Sigmoid colon (tissue), 7 donors: ENCODE measurements at places on chromosomes 2 and 18. TPM values are rescaled to one million over a fixed set of nuclear protein-coding genes. Genes with fewer than 3 reads are reported as not detected.

The CD8B2 gene
- not detected for total RNA-seq

The PARD3B gene
- total RNA-seq = 51.5 TPM

The PTPRN gene
- 1.2 TPM for total RNA-seq

The LONRF2 gene
- 20.1 TPM for total RNA-seq

The ITGB6 gene
- total RNA-seq = not detected

The TRIM43 gene
- not detected for total RNA-seq

The ZDBF2 gene
- 12.7 TPM for total RNA-seq

The L3MBTL4 gene
- total RNA-seq = 3.4 TPM

- no peak for DNase-seq
Observed at GRCh38 chr18:38520786-38521185, 955.2 kb upstream of the CELF4 start.

GRCh38 chr2:121189011-121189410, 96.0 kb downstream of the TFCP2L1 start:
- DNase-seq = peak; percentile 46

DNA sequence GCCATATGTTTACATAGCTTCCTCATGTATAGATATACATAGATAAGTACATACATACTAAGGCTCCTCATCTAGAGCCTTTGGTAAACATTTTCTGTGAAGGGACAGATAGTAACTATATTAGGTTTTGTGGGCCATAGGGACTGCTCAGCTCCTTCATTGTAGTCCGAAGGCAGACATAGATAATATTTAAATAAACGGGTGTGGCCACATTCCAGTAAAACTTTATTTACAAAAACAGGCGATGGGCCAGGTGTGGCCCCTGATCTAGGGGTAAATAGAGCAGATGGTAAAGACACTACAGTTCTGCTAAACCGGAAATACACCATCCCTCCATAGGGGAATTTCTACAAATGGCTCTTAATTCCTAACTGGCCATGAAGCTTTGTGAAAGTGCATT, 7.3 kb downstream of the COQ10B start:
- no peak for DNase-seq

DNA sequence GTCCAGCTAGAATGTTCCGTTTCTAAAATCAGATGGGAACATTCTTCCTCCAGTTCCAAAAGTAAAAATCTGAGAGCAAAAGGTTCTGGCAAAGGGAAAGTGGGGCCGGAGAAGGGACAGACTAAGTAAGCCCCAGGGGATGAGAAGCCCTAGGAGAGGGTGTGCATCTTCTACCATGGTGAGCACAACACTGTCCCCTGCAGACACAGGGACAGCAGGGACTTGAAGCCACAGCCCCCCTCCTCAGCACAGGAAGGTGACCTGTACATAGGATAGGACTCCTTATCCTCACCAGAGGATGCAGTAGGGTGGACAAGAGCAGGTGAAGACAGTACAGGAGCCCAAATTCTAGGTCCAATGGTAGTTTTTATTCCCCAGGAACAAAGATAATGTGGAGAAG, 12.6 kb upstream of the ATRAID start:
- no peak for DNase-seq

DNA sequence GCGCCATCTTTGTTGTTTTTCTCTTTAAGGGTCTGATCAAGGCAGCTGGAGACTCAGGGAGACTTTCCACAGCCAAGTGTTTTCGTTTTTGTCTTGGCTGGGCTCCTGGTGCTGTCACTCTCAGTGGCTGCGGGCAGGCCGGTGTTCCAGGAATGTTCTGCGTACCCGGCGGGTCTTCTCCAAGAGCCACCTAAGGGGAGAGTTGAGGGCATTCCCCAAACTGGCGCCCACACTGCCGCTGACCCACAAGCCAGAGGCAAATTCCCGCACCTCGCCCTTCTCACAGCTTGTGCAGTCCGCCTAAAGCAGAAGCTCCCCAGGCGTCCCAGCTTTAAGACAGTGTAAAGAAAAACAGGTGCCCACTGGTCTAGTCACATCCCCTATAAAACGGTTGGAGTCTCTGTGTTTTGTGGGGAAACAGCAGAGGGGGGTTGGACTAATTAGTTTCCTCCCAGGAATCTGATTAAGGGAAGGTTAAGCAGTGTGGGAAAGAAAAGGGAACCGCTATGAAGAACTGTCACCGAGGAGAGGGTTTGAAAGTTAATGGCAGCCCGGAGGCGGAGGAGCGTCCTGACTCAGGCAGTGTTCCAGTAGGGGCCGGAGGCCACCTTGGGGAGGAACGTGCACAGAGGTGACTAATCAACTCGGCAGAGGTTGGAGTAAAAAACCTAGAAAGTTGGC, 224.5 kb downstream of the SLC4A3 start:
- no peak for DNase-seq

DNA sequence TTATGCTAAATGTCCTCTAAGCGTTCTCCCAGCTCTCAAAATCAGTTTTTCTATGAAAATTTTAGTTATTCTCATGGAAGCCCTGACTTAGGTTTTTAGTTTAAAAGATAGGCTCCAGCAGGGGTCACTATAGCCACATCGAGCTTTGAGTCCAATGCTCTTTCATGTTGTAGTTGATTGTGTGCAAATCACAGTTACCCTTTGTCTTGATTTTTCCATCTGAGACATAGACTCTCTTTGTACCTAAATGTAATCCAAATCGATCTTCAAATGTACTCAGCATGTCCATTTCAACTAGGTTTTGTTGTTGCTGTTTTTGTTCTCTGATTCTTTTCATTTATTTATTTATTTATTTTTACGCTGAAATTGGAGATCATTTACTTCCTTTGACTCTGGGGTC, 26.4 kb upstream of the MSTN start:
- no peak for DNase-seq

DNA sequence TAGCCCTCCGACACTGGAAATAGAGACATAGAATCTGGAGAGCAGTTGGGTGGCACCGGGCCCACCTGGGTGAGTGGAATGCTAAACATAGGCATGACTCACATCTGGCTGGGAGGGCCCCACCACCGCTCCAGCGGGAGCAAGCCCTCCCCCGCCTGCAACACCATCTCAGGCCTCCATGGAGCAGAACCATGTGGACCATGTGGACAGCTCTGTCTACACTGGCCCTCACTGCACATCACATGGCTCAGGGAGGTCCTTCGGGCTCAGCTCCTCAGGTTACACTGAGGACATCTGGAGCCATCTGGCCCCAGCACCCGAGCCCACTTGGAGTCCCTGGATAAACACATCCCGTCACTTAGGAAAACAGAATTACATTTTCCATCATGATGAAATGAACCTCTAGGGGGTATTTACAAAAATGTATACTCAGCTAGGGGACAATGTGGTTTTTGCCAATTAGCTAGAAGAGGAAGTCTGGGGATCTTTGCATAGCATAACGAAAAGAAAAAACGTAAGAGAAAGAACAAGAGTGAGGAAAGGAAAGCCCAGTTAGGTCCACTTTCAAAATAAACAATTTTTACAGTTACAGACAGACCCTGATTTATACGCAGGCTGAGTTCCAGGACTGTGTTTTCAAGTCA, 30.7 kb upstream of the MLPH start:
- peak; percentile 93 for DNase-seq

- no peak for DNase-seq
Observed at GRCh38 chr2:191593622-191594385, 84.1 kb upstream of the NABP1 start.

DNA sequence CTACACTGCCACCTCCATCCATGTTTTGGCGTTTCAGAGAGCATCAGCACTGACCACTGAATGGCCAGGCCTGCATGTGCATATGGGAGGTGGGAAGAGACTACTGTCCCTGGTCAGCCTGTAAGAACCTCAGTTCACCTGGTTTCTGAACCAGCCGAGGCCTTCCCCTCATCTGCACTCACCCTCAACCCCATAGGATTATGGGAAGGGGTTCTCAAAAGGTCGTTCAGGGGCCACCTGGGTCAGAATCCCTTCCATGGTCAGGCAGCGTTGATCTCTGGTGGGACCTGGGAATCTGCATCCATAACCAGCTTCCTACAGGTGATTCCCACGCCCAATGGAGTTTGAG, 36.7 kb downstream of the TET3 start:
- DNase-seq = no peak

GRCh38 chr2:207319316-207319715, 153.6 kb upstream of the KLF7 start:
- no peak for DNase-seq

GRCh38 chr2:3706892-3707291, 3.5 kb downstream of the DCDC2C start:
- no peak for DNase-seq

- DNase-seq = no peak
Observed at GRCh38 chr2:71210292-71210691, 16.6 kb downstream of the PAIP2B start.

DNA sequence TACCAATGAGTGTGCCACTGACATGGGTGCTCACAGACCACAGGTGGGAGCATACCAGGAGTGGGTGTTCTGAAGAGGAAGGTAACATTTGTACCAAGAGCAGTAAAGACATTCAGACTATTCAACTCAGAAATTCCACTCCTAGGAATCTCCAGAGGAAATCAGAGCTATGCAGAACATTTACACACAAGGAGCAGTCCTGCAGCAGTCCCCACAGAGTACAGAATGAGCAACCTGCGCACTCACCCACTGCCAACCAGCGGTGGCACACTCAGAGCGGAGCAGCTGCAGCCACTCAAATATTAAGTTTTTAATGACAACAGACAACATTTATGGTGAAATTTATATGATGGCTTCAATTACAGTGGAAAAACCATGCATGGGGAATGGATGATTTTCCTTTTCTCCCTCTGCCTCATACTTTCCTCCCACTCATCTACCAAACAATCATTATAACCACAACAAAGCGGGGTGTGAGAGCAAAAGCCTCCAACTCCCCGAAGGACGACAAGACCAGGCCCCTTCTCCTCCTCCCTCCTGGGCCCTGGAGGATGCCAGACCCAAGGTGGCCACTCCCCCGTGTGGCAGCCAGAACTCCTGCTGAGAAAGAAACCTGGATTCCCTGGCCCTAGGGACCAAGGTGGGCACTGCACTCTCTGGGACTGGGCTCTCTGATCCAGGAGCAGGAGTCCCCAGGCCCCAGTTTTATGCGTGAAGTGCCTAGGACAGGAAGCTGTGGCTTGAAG, 5.4 kb downstream of the HS6ST1 start:
- peak; percentile 65 for DNase-seq

DNA sequence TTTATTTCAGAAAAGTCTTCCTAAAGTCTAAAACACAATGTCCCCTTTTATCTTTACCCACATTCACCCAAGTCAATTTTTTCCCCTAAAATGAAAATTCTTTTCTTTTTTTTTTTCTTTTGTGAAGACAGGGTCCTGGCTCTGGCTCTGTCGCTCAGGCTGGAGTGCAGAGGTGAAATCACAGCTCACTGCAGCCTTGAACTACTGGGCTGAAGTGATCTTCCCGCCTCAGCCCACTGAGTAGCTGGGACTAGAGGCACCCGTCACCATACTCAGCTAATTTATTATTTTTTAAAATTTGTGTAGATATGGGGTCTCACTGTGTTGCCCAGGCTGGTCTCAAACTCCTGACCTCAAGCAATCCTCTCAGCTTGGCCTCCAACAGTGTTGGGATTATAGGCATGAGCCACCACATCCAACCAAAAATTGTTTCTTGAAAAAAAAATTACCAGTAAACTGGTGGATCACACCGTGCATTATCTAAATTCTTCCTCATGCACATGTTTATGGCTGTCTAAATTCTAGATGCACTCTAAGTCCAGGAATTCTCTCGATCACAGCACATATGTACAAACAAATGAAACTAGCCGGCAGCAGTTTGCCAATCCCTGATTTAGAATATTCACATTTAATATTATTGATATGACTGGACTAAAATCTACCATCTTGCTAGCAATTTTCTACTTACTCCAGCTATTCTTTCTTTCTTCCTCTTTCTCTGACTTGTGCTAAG, 56.8 kb downstream of the OLA1 start:
- DNase-seq = no peak

- no peak for DNase-seq
Observed at GRCh38 chr2:143251681-143252080, 122.5 kb downstream of the ARHGAP15 start.

DNA sequence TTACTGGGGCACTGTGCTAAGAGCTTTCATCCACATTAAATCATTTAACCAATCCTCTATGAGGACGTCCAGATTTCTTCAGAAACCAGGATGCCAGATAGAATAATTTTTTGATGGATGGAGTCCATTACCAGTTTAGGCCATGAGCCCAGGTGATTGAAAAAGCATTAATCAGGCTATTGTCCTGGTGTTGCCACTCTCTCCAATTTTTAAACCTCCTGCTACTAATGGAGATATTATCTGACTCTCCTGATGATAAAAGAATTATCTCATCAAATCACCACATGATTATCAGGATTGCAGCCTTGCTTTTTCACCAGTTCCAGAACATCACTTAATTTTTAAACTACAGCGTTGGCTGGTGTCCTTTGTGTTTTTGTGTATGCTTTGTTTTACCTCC, 402.2 kb downstream of the CLIP4 start:
- DNase-seq = no peak

DNA sequence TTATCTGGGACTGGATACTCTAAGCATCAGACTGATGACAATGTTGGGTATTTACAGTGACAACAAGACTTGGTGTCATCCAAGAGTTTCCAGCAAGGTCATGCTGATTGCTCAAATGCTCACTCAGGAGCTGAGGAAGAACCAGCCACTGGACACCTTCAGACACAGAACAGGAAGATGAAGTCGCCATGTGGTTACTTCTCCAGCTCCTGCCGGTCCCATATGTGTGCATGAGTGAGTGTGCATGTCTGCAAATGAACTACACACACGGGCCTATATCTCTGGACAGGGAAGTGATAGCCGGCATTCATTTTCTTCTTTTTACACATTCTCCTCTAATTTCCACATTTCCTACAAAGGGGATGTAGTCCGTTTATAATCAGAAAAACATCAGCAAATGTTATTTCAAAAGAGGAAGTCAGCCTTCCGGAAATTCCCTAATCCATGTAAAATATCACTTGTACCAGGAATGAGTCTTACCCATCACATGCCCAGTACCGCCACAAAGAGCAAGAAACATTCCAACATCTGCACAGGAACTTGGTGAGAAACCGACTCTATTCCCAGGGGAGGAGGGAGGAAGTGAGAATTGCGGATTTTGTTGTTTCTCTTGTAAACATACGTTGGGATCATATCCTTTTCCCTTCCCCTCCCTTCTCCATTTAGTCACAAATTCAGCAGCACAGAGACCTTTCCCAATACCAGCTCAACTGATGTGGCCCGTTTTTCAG, 10.8 kb downstream of the RFX8 start:
- no peak for DNase-seq

DNA sequence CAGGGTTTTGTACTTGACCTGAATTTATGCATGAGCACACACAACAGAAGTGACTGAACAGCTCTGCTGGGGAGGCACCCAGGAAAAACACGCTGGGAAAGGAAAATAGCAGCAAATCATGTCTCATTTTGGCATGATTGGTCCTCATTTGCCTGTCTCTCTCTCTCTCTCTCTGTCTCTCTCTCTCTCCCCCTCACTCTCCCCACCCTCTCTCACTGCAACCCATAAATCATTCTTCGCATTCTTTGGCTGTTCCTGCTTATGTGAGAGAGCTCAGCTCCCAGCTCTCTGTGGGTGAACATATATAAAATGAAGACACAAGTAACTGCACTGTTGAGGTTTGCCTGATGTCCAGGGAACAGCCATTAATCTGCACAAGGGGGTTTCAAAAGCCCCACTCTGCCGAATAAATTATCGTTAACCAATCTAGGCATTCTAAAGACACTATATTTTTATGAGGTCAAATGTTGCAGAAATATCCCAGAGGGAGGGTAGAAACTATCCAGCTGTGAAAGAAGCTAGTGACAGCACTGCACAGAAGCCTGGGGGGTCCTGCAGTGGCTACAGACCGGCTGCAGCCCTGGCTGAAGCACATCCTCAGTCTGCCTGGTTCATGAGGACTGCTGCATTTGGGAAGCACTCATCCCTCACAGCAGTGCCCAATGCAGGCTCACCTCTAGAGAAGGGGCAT, 260.3 kb downstream of the AFF3 start:
- no peak for DNase-seq
